ENCODE measurements at places on chromosomes 3 and 15.

- no peak for DNase-seq
Observed at GRCh38 chr3:196192524-196193051, 18.6 kb downstream of the ZDHHC19 start.

- no peak for DNase-seq
Observed at GRCh38 chr3:5767304-5767703, 579.8 kb downstream of the EDEM1 start.

GRCh38 chr3:138265745-138266144, 63.9 kb downstream of the NME9 start:
- no peak for DNase-seq

GRCh38 chr3:147113293-147114044, 292.9 kb downstream of the ZIC4 start:
- peak; percentile 43 for DNase-seq

DNA sequence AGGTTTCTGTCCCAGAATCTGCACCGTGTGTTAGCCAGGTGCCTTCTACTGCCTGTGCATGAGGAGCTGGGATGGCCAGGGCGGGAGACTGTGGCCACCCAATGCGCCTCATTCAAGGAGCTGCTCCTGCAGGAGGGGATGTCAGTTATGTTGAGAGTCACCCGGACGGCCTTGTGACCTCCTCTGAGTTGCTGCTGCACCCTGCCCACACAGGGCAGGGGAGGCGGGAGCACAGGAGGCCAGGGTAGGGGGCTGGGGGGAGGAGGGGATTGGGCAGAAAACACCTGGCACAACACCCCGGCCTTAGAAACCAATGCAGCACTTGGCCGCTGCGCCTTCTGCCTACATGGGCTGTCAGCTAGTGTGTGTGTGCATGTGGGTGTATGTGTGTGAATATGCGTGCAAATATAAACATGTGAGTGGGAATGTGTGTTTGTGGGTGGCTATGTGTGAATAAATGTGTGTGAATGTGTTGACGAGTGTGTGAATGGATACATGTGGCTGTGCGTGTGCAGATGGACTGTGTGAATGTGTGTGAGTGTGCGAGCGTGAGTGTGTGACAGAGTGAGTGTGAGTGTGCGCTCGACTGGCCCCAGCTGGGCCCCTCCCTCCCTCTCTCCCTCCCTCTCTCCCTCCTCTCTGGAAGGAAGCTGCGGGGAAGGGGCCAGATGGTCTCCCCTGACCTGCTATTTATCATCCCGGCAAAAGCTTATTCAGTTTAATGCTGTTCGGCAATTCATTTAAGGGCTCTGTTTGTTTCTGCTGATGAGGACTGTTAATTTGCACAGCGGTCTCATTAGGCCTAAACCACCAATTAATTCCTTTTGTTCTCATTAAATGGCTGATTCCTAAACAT, 106.9 kb downstream of the TLE3 start:
- no peak for DNase-seq
